ENCODE measurements at places on chromosomes 1 and 21.

GRCh38 chr1:112219267-112219666 is 176.7 kb upstream of the CTTNBP2NL start:
- DNase-seq, result no peak

- DNase-seq, result no peak
Measured at GRCh38 chr1:20449735-20450311, 36.2 kb downstream of the CAMK2N1 start.

DNA sequence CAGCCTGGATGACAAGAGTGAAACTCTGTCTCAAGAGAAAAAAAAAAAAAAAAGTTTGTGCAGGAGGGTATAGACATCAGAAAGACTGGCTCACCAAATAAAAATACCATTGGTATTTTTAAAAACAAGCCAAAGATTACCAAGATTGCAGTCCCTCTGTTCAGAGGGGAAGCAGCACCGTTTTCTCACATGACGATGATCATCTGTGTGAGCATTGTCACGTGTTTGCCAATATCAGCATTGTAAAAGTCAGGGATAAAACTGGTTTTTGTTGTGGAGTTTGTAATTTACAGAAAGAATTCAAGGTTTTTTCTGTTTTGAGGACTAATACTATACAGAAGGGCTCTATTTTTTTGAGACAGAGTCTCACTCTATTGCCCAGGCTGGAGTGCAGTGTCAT is 26.5 kb downstream of the ZNF362 start:
- no peak for DNase-seq

DNA sequence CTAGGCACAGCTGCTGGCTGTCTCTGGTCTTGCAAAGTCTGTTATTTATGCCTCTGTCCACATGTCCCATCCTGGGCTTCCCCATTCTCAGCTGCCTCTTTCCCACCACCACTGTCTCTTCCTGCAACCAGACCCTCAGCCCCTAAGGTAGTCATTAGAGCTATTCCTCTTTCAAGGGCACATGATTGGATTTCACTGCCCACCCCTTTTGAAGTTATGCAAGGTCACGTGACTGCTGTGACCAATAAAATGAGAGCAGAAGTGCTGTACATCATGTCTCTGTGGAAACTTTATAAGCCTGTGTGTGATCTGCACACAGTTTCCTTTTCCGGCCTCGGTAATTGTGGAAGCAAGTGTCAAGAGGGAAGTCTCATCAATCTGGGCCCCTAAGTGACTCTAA is 136.6 kb upstream of the HMGB4 start:
- no peak for DNase-seq

- DNase-seq, result no peak
Measured at GRCh38 chr21:24208562-24209260, 1398.6 kb downstream of the MRPL39 start.

DNA sequence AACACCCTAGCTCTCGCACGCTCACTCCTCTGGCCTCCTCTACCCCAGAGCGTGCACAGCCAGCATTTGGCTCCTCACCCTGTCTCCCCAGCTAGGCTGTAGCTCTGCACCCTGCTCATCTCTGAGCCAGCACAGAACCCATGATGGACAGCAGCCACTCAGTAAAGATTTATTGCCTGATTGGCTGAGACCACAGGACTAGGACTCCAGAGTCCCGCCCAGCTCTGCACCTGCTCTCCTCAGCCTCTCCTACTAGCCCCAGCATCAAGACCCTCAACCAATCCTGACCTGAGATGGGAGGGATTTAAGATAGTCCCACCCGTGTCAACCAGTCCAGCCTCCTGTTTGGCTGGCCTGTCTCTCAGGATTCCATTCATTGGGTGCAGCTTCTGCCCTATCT is 9.3 kb downstream of the C1QB start:
- DNase-seq, result no peak

DNA sequence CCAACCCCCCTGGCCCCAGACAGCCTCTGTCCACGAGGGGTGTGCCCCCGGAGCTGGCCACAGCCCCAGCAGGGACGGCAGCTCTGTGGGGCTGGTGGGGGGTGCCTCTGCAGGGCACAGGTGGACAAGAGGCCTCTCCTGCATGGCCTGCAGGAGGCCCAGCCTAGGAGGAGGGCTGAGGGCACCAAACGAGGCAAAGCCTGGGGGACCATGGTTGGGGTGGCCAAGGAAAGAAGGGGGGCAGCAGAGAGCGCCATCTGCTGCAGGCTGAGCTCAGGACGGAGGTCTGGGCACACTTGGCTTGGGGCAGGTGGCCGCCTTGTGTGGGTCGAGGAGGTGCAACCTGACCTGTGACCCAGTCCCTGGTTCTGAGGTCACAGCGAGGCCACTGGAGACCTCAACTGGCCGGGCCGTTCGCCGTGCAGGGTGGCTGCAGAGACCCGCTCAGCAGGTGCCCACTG is 27.3 kb downstream of the RRP1 start:
- DNase-seq, result no peak
